ENCODE measurements at places on chromosomes 5 and 9.

DNA sequence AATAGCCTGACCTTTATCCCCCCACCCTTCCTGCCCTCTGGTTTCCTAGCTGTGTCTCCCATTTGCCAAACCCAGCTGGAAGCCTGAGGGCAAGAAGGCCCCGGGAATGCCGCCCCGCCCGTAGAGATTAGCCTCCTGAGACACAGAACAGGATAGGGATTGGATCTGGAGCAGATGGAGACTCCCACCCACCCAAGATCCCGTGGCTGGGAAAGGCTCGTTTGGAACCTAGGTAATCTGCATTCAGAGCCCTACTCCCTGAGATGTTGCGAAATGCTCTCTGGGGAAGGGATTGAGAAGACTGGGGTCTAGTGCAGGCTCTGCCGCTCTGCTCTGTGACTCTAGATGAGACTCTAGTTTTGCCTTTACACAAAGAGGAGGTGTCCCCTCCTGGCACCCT is 10.9 kb downstream of the AQP3 start:
- no peak for DNase-seq

GRCh38 chr5:74587300-74587699 is 53.2 kb downstream of the ENC1 start:
- no peak for DNase-seq

DNA sequence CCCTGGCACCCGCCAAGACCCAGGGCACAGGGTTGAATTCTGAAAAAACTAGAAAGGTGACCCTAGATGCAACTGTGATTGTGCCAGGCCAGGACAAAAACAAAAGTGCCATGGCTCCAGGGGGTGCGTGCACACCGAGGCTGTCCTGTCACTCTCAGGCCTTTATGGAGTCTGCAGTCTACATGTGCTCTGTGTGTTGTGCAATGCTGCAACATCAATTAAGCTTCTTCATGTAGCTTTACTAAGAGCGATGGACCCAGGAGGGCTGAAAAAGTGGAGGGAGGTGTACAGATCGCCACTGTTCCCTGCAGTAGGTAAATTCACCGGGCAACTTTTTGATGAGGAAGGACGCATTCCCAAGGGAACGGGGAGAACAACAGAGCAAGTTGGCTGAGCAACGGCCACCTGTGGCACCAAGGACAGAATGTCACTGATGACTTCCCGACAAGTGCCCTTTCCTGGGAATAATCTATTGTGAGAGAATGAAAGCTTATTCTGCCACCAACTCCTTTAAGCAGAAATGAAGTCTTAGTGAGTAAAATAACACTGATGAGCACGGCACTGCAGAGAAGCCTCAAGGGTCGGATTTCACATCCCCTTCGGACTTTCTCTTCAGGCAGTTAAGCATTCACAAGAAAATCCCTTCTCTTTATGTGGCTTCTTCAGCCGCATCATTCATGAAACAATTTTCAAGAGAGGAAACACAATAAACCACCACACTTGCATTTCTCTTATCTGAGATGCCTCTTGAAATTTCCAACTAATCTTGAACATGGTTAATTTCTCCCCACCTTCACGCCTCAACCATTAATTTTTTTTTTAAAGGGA is 149.6 kb downstream of the DROSHA start:
- no peak for DNase-seq

DNA sequence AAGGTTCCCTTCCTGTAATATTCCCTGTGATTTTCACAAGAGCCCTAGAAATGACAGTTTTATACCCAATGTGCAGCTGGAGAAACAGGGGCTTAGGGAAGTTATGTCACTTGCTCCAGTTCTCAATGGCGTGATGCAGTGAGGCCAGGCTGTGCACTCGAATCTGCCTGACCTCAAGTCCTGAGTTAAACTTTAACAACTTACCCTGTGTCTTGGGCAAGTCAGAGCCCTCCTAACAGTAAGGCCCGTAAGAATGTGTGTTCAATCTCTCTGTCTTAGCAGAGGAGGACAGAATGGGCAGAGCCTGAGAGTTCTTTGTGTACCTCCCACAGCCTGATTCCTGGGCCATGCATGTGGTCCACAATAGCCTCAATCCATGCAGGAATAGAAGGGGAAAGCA is 181.1 kb downstream of the TRIM32 start:
- no peak for DNase-seq

DNA sequence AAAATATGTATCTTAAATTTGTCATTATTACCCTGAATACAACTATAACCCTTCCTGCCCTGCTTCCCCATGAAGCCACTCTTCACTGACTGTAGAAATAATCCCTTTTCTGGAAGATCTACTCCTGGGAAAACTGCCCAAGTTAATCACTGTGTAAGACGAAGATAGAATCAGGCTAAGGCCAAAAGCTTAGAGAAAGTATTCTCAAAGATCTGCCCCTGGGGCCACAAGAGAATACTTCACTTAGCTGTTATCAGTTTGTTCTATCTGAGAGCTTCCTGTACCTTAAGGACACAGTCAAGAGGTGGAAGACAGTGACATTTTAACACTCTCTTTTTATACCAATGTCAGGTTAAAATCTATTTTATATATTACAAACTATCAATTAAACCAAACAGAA is 33.8 kb downstream of the RNF145 start:
- DNase-seq = peak; percentile 76

Data from fibroblast of the aortic adventitia (primary cell).